Fibroblast of upper back skin (primary cell): ENCODE measurements at places on chromosomes 11 and 22.
A peak's percentile ranks its signal among the peaks of the same experiment; 100 is the strongest.

DNA sequence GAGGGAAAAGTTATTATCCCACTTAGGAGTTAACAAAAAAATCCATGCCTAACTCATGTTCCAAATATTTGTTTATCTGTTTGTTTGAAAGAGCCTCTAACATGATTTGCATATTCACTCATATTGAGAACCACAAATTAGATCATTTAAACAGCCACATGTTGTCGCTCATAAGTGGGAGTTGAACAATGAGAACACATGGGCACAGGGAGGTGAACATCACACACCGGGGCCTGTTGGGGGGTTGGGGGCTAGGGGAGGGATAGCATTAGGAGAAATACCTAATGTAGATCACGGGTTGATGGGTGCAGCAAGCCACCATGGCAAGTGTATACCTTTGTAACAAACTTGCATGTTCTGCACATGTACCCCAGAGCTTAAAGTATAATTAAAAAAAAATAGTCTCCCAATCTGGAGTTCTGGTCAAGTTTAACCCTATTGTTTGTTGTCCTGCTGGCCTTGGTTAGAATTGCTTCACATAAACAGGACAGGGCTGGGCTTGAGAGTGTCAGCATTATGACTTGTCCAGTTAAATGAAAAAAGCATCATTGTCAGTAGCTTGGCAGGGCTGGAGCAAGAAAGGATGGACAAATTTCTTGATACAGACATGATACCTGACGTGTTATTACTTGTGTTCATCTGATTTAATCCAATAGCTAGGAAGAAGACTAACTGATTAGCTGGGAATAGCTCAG is 57.8 kb upstream of the PSMA1 start:
- DNase-seq, result no peak

GRCh38 chr22:50734343-50734771 is 3.6 kb upstream of the ACR start:
- DNase-seq, result no peak

DNA sequence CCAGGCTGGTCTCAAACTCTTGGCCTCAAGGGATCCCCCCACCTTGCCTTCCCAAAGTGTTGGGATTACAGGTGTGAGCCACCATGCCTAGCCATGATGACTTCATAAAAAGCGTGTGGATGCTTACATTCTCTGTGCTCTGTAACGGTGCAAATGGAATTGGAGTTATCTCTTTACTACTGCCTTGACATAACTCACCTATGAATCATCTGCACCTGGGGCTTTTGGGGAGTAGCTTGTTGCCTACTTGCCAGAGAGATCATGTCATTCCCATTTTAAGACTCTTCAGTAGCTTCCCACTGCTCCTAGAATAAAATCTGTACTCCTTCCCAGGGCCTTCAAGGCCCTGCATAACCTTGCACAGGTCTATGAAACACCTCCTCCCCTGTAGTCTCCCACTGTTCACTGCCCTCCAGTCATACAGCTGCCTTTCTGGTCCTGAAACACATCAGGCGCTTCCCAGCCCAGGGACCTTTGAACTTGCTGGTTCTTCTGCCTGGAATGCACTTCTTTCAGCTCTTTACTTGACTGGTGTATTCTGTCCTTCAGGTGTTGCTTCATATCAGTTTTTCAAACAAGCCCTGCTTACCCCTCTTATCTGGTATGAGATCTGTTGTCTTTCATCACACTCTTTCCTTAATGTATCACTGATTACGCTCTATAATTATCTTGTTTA is 19.6 kb upstream of the MOGAT2 start:
- no peak for DNase-seq

- no peak for DNase-seq
Measured at GRCh38 chr11:34549271-34549670, 35.7 kb upstream of the ELF5 start.

DNA sequence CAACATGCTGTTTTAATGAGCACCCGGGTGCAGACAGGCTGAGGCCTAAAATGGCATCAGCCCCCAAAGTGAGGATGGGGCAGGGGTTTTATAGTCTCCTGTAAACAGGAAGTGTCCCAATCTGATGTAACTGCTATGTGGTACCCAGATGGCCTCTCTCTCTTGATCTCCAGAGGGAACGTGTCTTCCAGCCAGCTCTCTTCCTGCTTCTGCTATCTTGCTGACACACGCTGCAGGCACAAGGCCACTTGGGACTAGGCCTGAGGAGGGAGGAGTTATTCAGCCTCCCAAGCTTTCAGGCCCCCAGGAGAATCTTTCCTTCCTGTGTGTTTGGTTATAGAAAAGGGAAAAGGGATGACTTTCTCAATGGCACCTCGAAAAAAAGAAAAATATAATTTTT is 11.4 kb upstream of the VSTM5 start:
- peak; percentile 26 for DNase-seq

DNA sequence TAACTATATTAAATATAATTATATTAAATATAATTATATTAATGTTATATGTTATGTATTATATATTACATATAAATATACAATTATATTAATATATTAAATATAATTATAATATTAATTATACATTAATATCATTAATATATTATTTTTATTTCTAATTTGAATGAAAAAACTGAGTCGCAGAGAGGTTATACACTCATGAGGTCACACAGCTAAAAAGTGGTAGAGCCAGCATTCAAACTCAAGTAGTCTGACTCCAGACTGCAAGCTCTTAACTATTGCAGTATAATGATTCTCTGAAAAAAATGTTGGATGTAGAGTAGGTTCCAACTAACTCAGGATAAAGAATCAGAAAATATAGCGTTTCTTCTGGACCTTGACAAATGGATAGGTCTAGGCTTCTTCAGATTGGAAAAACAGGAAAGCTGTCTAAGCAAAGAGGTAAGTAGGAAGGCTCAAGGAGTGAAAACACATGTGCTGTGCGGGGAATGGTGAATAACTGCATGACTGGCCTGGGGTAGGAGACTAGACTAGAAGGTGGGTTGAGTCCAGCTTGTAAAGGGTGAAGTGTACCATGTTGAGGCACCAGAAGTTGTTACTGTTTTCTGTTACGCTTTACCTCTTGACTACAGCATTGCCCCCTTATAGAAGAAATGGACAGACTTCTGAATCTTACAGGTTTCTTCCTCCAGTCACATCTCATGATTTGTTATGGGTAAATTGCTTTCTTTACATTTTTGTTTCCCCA is 80.3 kb downstream of the TRIM44 start:
- no peak for DNase-seq

GRCh38 chr11:129881570-129882170 is 13.7 kb downstream of the NFRKB start:
- DNase-seq, result no peak

- DNase-seq, result no peak
Measured at GRCh38 chr11:63444160-63444559, 46.8 kb downstream of the PLAAT5 start.

DNA sequence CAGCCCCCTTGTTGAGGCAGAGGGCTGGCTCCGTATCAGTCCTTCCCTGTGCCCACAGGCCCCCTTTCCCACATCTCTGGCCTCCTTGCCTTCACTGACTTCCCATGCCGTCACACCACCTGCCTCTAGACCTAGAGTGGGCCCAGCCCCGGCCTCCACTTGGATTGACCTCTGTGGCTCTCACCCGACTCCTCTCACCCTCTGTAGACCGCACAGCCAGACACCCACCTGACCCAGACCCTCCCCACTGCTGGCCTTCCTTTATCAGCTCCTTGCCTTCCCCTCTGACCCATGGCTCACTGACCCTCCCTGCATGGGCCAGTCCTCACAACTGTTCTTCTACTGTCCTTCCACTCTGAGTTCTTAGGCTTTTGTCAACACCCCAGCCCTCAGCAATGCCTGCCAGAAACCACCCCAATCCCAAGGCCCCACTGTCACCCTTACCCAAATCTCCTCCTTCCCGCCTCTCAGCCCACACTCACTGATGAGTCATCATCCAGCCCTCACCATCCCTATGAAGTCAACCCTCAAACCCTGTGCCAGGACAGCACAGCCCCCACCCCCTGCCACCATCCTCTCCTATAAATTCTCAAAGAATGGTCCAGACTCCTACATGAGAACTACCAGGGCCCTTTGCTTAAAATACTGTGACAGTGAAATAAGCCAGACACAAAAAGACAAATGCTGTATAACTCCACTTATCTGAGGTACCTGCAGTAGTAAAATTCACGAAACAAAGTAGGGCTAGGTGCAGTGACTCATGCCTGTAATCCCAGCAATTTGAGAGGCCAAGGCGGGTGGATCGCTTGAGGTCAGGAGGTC is 53.4 kb downstream of the SCGB1A1 start:
- peak; percentile 50 for DNase-seq

DNA sequence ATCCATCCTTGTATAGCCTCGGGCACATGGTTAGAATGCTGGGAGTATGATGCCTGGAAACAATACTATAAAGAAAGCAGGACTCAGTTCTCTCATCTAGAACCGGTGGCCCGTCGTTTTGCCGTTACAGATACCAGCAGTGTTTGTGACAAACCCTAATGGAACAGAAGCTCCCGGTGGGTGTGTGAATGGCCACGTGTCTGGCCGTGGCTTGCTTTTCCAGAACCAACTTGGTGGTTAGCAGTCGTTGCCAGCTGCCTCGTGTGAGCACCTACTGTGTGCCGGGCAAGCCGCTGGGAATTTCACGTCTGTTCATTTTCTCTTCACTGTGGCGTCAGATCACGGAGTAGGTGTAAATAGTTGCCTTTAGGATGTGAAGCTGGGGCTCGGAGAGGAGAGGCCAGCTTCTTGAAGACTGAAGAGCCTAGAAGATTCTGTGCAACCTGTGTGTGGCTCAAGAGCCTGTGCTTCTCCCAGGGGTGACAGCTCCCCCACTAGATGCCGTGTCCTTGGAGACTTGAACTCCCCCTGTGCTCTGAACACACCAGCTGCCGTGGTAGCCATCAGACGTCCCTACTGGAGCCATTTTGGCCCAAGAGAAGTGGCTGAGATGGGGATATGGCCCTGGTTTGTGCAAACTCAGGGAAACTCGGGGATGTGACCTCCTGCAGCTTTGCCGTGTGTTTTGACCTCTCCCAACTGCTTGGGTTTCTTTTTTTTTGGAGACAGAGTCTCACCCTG is 57.5 kb upstream of the PPARA start:
- DNase-seq, result no peak

- no peak for DNase-seq
Measured at GRCh38 chr11:119615882-119616196, 113.2 kb downstream of the NECTIN1 start.

GRCh38 chr11:131254254-131254653 is 116.2 kb upstream of the NTM start:
- DNase-seq, result no peak

GRCh38 chr11:9069862-9070470 is 21.4 kb downstream of the SCUBE2 start:
- DNase-seq, result no peak

DNA sequence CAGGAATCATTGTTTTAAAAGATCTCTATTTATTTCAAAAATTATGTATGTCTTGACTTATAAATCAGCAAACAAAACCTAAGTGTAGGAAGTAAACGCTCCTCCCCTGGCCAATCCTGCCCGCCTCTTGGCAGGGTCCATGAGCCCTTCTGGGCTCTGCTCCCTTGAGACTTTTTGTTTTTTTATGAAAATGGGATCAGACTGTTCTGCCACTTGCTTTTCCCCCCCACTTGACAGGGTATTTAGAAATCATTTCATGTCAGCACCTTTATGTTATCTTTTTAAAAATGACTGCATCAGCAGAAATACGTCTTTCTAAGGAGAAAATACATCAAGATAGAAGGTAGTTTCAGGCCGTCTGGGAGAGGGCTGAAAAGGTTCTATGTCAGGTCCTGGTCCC is 35.6 kb downstream of the FBLN1 start:
- DNase-seq, result no peak

- no peak for DNase-seq
Measured at GRCh38 chr22:27228771-27229170, 571.4 kb downstream of the MIAT start.

DNA sequence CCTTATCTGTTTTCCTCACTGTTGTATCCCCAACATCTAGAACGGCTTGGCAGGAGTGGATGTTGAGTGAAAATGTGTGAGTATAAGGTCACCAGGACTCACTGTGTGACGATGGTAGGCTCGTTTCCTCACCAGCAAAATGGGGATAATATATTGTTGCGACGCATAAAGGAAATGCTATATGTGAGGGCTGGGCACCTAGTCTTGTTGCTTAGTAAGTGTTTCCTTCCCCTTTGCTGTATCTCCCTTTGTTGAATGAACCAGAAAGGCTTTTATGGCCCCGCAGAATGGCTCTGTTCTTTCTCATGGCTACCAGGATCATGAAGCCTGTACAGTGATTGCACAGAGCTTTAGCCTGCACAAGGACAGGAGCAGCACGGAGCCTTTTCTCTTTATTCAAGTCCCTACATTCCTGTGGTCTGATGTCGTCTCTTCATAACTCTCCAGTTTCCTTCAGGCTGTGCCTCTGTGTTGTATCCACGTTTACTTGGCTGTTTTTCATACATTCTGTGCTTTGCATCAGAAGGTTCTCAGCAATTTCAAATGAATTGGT is 5.4 kb downstream of the TNRC6B start:
- peak; percentile 89 for DNase-seq

- DNase-seq, result no peak
Measured at GRCh38 chr11:71947498-71947897, 18.7 kb downstream of the RNF121 start.

- peak; percentile 81 for DNase-seq
Measured at GRCh38 chr11:130413405-130414106, 14.9 kb downstream of the ADAMTS8 start.

DNA sequence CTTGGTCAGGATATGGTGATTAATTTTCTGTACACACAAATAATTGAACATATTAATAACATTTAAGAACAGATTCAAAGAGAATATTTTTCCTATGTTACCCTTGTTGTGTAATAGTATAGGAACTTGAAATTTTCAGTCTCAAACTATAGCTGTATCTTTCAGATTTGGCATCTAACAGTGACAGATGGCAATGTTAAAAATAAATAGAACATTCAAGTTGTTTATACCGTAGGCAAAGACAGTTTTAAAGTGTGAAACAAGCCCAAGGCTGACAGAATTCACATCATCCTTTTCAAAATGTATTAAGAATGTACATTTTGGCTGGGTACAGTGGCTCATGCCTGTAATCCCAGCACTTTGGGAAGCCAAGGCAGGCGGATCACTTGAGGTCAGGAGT is 92.6 kb upstream of the TP53AIP1 start:
- no peak for DNase-seq

- DNase-seq, result no peak
Measured at GRCh38 chr22:50015451-50016307, 3.1 kb upstream of the IL17REL start.

GRCh38 chr11:134957540-134958335 is 545.7 kb upstream of the B3GAT1 start:
- DNase-seq, result no peak

GRCh38 chr11:106101819-106102218 is 24.4 kb downstream of the AASDHPPT start:
- DNase-seq, result peak; percentile 64

GRCh38 chr11:80635178-80635577 is 1194.3 kb upstream of the TENM4 start:
- no peak for DNase-seq

- no peak for DNase-seq
Measured at GRCh38 chr11:748007-748359, 719 bp downstream of the TALDO1 start.

DNA sequence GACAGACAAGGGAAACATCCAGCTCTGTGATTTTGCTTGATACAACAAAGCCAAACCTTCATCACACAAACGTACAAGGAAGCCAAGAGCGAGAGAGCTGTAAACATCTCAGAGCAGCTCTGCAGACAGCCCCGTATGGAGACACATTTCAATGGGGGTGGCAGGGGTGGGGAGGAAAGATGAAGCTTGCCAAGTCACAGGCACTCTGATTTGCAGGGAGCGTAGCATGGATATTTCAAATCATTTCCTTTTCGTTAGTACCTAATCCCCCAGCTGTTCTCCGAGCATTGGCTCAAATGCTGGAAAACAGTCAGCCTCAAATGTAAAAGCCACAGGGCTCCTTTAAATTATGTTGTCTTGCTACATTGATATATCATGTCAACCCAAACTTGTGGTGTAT is 458.9 kb upstream of the CADM1 start:
- DNase-seq, result peak; percentile 34
